ENCODE measurements at places on chromosomes 3 and 15.

GRCh38 chr3:47984075-47984728 is 32.0 kb downstream of the MAP4 start:
- DNase-seq = no peak

- DNase-seq = no peak
These were observed 187.3 kb upstream of the CFAP20DC start for GRCh38 chr3:59237121-59237520.

GRCh38 chr3:11238060-11238459 is 34.1 kb upstream of the ATG7 start:
- no peak for DNase-seq

GRCh38 chr15:87347806-87348515 is 908.6 kb downstream of the NTRK3 start:
- no peak for DNase-seq

- peak; percentile 77 for DNase-seq
These were observed 398.8 kb downstream of the MECOM start for GRCh38 chr3:169264711-169265110.

GRCh38 chr15:65212097-65212496 is 824 bp upstream of the CILP start:
- no peak for DNase-seq

DNA sequence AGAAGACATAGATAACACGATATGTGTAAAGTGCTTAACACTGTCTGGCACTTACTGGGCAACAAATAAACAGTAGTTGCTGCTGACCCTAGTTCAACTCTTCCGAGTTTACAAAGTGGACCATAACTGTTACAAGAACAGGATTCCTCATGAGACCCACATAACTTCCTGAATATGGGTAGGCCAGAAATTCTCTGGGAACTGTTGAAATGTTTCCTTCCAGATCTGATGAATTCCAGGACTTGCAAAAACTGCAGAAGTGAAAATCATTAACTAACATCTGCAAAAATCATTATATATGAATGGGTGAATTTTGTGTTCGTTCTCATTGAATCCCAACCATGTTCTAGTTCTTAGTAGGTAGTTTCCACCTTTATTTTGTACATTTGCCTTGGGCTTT is 181.7 kb upstream of the MME start:
- no peak for DNase-seq

GRCh38 chr15:94366781-94367180 is 135.4 kb downstream of the MCTP2 start:
- DNase-seq = peak; percentile 16

- DNase-seq = no peak
These were observed 936 bp downstream of the ZXDC start for GRCh38 chr3:126474498-126475412.

- DNase-seq = no peak
These were observed 40.8 kb upstream of the ATP2B2 start for GRCh38 chr3:10546181-10546624.

DNA sequence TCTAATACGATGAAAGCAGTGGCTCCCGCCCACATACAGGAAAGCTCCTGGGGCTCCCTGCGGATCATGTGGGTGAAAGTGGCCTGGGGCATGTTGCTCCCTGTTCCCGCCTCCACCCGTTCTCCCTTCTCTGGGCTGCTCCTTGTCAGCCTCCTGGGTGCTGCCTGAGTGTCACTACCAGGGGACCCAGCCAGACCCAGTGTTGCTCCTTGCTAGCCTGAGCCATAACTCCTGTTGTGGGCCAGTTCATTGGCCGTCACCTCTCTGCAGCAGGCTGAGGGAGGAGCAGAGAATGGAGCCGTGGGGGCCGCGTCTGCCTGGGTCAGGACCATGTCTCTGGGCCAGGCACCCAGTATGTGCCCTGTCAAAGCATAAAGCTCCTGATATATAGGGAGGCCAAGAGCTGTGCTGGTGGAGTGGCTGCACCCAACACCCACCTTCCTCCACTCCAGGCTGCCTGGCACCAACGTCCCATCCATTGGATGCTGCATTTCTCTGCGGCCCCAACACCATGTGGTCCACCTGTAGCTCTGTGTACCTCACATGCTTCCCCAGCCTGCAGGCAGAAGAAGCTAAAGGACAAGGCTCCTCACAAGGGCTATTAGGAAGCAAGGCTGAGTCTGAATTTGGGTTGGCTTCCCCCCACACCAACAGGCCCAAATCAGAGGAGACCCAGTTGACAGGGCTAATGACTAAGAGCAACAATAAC is 40.5 kb downstream of the KLF13 start:
- DNase-seq = no peak

GRCh38 chr3:36944012-36944640 is 728 bp downstream of the TRANK1 start:
- no peak for DNase-seq

DNA sequence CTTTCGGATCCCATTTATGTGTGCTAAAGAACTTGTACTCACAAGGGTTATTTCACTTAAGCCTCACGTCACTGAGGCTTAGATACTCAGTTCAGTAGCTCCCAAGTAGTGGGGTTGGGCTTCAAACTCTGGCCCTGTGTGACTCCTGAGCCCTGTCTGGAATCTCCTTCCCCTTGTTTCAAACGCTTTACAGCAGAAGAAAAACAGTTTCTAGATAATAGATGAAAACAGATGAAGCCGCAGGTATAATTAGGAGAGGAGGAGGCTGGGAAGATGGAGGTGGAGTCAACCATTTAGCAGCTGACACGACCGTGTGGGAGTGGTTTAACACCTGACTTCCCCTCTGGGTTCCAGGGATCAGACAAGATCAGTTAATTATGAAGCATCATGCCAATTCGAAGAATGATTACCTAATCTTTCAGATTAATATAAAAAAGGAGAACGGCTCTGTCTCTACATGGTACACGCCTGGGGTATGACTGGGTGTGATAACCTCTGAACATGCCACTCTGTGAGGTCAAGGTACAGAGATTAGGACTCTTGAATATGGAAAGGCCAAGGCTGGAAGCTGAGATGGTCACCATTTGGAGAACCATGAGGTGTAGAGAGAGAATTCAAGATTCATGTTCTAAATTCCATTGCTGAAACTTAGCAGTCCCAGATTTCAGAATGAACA is 31.1 kb downstream of the TPM1 start:
- DNase-seq = no peak
